Thymus (tissue), 14 donors: ENCODE measurements at places on chromosomes 6 and 20.

DNA sequence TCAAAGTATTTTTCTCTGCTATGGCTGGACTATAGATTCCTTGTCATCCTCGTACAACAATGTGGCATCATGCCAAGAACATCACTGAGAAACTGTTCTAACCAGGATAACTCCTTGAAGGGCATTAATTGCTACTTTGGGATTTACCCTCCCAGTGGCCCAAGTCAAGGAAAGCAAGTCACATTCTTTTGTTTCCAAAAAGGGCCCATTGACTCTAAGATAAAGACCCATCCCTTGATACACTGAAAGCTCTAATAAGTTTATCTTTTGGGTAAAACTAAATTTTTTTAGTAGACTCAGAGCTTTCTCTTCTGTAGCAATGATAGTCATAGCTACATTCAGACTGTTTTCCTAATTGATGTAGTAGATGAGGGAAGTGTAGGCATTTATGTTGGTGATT lies at the start of gene OR2J3:
Gene OR2J3, plus strand, starts transcription at position 301 of the 400 bp plus-strand sequence. CDS start 3,833 bp downstream, outside the sequence.
- DNase-seq, result no peak

- DNase-seq, result no peak
These were observed 166.0 kb downstream of the TRMT11 start for GRCh38 chr6:126152372-126152745.

DNA sequence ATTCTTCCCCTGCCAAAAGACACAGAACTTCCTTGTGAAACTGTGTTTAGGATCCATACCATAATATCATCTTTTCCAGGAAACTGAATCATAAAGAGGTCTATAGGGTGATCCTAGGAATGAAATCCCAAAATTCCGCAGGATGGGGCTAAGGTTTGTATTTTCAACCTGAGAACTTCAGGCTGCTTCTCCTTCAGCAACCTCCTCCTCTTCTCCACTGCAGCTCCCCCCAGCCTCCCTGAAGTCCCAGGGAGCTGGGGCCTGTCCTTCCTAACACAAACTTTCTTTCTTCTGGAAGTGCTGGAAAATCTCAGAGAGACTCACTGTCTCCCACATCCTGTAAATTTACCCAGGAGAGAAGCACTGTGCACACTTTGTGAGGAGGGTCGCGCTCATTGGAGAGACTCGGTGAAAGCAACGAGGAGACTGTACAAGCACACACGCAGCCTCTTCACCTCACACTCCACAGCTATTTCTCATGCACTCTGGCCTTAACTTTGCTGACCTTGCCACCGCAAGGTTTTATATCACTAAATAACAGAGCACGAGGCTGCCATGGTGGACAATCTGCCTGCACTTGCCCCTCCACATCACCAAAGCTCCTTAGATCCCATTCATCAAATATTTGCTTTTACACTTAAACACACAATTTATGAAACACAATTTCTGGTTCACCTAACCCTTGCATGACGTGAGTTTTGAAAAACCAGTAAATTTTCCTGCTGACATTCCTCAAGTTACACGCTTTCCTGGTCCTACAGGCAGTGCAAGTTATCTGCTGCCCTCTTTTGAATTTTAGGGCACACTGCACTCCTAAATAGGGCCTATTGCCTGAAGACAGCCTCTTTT lies 14.3 kb downstream of the ID4 start:
- DNase-seq, result no peak

GRCh38 chr6:28117386-28118050 lies 6.9 kb upstream of the ZSCAN16 start:
- no peak for DNase-seq

DNA sequence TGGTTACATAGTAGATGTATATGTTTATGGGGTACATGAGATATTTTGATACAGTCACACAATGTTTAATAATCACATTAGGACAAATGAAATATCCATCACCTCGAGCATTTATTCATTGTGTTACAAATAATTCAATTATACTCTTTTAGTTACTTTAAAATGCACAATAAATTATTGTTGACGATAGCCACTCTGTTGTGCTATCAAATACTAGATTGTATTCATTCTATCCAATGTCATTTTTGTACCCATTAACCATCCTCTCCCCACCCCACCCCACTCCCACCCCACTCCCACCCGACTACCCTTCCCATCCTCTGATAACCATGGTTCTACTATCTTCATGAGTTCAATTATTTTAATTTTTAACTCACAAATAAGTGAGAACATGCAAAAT lies 585.4 kb downstream of the CDH26 start:
- DNase-seq, result no peak

GRCh38 chr6:27505209-27506027 lies 32.5 kb upstream of the ZNF184 start:
- DNase-seq, result peak; percentile 44

DNA sequence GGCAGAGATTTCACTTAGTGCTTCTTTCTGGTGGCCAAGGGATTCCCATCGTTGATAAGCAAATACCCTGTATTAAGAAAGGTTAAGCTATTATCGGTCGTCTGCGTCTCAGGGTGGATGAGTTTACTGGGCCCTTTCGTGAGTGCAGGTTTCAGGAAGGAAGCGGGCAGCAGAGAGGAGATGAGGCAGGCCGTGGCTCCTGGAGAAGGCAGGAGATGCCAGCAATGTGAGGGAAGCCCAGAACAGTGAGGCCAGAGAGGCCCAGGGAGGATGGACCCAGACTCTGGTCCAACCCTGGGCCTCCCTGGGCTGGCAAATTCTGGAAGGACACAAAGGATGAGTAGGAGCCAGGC lies 11.2 kb downstream of the TFEB start:
- no peak for DNase-seq

DNA sequence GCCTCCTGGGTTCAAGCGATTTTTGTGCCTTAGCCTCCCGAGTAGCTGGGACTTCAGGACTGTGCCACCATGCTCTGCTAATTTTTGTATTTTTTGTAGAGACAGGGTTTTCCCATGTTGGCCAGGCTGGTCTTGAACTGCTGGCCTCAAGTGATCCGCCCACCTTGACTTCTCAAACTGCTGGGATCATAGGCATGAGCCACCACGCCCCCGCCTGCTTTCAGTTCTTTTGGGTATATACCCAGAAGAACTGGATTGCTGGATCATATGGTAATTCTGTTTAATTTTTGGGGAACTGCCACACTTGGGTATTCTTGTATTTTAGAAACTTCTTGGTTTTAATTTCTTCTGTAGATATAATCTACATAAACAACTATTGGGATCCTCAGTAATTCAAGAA lies 17.0 kb downstream of the CDS2 start:
- DNase-seq, result no peak

GRCh38 chr6:20404641-20405032 lies 3.0 kb downstream of the E2F3 start:
- peak; percentile 87 for DNase-seq

GRCh38 chr6:153698637-153699036 lies 340.4 kb upstream of the OPRM1 start:
- DNase-seq, result no peak

DNA sequence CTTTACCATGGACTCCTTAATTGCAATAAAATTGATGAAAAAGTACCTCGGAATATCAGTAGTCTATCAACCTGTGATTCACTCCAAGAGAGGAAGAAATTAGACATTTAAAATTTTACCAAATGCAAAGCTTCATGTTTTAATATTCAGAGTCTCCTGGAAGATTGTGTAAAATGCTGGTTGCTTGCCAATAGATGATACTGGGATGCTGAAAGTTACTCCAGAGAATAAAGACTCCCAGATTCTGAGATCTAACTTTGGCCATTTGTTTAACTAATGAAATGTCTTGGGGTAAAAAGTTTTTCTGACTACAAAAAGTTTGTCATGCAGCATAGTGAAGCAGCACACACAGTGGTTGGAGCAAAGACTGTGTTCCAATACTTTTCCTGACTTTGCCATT lies 176.7 kb upstream of the RSPO3 start:
- no peak for DNase-seq
